ENCODE measurements at places on chromosomes 7 and 10.

DNA sequence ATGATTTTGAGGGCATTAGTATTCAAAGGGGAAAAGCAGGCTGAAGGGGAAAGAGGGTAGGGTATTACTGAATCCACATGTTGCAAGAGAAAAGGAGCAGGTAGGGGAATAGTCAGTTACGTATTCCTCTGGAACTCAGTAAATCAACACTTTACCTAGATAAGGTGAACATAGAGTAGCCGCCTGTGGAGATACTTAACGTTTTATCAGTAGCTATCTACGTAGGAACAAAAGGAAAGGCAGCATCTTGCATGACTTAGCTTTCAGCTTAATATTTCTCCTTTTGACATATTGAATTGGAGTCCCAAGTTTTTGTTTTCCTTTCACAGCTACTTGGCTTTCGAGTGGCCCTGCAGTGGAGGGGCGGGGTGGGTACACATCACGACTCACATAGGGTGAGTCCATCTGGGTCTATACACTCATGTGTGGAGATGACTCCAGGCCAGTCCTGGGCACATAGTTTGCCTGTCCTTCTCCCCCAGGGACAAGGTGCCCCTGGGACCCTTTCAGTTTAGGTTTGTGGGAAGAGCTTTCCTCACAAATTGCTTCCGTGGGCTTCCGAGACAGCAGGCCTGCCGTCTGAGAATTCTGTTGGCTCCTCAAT lies 48.1 kb downstream of the CCNY start:
- DNase-seq: no peak

- DNase-seq: no peak
Measured at GRCh38 chr7:77753173-77753572, 45.1 kb downstream of the TMEM60 start.

GRCh38 chr7:12518920-12519681 lies 51.4 kb upstream of the SCIN start:
- peak; percentile 4 for DNase-seq

- no peak for DNase-seq
Measured at GRCh38 chr7:40369641-40370277, 235.0 kb downstream of the SUGCT start.

GRCh38 chr7:117083648-117084047 lies 130.3 kb downstream of the ST7 start:
- no peak for DNase-seq

DNA sequence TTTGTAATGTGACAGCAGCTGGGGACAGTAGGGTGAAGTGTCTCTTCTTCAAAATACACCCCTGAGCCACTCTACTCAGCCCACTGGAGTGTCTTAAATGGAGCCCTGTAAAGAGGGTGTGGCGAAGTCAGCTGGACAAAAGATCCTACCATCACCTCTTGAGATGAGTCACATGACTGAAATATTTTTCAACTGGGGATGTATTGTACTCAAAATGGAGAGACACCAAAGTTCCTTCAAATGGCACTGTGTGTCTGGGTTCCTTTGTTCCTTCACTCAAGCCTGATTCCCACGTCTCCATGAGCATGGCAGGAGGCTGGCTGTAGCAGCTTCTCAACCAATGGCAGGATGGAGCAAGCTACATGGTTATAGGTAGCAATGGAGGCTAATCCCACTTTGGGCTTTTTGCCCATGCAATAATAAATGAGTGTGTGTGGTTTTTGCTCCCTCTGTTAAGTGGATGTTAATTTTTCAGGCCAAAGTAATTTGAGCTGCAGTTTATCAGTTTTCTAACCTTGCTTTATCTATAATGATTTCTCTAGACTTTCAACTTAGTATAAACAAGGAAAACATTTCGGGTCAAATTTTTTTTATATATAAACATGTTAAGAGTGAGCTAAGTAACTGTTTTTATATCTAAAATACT lies 68.2 kb downstream of the CLEC2L start:
- no peak for DNase-seq

DNA sequence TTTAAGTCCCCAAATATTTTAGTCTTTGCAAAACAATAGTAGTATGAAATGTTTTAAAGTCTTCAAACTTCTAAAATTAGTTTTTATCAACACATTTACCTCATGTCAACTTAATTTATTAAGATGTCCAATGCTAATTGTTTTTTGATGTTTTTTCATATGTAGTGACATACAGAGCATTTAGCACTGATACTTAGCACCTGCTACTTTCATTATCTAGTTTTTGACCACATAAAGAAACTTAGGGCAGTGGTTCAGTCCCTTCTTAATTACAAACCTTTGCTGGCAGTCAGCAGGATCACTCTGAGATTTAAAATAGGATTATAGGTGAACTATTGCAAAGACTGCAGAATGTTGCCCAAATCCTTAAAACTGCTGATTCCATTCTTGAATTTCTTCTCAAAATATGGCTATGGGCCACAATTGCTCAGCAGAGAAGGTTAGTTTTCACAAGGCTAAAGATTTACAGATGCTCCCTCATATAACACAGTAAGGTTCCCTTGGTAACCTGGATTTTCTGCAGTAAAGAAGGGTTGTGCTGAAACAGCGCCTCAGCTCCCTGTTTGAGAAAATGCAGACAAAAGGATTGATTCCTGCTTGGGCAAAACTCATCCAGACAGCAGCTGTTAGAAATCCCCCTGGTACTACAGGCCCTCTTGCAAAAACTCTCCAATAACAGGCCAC lies 3.4 kb downstream of the GPR85 start:
- no peak for DNase-seq

DNA sequence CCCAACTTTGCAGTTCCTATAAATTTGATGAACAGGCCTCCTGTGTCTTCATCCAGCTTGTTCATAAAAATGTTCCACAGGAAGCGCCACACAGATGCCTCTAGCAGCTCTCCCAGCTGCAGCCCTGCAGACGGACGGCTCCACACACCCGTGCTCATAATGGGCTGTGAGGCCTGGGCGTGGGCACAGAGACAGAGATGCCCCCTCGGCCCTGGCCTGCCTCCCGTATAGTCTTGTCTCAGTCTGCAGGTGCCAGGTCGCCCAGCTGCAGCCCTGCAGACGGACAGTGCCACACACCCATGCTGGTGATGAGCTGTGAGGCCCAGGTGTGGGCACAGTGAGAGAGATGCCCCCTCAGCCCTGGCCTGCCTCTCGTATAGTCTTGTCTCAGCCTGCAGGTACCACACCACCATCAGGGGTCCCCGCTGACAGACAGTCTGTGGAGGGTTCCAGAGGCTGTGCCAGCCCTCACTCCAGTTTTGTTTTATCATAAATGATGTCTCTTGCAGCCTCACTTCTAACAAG lies 189.9 kb downstream of the TCERG1L start:
- no peak for DNase-seq
